RWPE2 (cell line): ENCODE measurements at places on chromosomes 2 and 18.

GRCh38 chr18:46910856-46911255 is 6.5 kb downstream of the PIAS2 start:
- no peak for DNase-seq

DNA sequence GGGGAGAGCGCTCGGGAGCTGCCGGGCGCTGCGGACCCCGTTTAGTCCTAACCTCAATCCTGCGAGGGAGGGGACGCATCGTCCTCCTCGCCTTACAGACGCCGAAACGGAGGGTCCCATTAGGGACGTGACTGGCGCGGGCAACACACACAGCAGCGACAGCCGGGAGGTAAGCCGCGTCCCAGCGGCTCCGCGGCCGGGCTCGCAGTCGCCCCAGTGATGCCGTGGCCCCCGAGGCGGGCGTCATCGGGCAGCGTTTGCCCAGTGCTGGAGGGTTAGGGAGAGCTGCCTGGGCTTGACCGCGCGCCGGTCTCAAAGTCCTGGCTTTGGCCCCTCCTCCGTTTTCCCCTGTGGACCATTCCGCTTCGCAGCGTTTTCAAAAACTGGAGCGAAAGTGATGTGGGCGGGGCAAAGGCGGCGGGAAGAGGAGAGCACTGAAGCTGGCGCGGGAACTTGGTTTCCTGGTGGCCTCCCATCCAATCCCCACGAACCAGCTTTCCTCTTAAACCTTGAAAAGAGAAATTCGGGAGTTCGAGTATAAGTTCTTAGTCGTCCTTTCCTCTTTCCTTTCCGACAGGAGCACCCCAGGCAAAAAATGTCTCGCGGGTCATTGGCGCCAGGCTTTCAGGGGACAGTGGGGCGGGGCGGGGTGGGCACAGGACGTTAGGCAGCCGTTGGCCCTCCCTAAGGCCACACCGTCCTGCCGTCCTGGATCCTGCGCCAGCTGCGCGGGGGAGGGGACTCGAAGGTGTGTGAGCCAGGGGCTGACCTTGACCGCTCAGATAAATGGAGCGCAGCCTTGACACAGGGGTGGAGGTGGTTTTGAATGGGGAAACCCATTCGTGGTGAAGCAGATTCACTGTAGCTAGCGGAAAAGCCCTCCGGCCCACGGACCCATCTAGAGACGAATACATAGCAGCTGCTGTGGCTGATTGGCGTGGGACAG is 821 bp downstream of the TYMS start:
- DNase-seq = peak; percentile 93

DNA sequence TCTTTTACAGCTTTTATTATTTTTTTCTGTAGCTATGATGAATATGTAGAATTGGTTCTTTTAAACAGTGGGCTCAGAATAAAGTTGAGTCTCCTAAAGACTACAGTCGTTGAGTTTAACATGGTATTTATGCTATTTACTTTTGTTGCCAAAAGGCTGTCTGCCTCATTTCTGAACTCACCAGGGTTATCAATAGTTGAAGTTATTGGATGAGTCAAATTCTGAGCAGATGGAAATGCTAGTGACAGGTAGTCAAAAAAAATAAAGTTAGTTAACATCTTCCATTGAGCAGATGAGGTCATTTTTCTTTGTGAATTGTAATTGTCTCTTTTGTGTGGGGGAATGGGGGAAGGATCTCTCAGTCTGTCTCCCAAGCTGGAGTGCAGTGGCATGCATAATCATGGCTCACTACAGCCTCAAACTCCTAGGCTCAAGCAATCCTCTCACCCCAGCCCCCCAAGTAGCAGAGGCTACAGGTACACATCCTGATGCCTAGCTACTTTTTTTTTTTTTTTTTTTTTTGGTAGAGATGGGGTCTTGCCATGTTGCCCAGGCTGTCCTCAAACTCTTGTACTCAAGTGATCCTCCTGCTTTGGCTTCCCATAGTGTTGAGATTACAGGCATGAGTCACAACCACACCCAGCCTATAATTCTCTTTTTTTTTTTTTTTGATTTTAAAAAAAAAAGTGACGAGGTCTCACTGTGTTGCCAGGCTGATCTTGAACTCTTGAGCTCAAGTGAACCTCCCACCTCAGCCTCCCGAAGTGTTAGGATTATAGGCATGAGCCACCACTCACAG is 8.9 kb downstream of the PAPOLG start:
- DNase-seq = no peak

- DNase-seq = no peak
Measured at GRCh38 chr2:189865826-189866225, 81.6 kb downstream of the PMS1 start.

GRCh38 chr2:187194049-187194448 is 254.0 kb downstream of the CALCRL start:
- DNase-seq = no peak

- DNase-seq = no peak
Measured at GRCh38 chr18:72672364-72673184, 128.4 kb upstream of the CBLN2 start.

GRCh38 chr2:240277073-240277806 is 136.8 kb upstream of the OTOS start:
- DNase-seq = no peak

GRCh38 chr2:40103163-40103562 is 324.1 kb upstream of the THUMPD2 start:
- DNase-seq = no peak

DNA sequence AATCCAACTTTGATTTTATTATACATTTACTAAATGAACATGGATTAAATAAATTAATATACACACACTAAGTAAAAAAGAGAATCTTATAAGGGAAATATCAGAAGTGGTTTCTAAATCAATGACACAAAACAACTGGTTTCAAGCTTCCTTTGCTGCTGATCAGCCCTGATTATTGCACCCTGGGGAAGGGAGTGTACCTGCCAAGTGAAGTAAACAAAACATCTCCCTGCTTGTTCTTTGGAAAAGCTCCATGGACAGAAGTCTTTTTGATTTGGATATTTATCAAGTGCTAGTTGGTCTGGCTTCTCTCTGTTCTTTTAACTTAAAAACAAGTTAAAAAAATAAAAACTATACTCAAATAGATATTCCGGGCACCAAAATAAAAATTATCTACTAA is 190.1 kb downstream of the PDE11A start:
- no peak for DNase-seq

- DNase-seq = no peak
Measured at GRCh38 chr2:107984707-107985106, 1.6 kb upstream of the SLC5A7 start.

DNA sequence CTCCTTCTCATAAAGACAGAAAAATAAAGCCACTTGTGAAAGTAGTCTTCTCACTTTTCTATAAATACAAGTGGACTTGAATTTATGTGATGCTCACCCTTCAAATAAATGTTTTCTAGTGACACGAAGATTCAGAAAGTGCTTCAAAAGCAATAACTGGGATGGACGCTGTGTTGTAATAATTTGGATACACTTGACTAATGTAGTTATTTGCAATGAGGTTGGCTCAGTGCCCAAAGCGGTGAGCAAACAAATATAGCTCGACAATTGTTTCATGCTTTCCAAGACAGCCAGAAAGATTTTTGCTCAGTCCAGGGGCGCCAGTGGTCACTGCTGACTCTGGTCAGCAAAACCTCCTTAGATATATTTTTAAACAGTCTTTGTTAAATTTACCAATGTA is 278.6 kb upstream of the KLHL14 start:
- DNase-seq = no peak

GRCh38 chr2:23549051-23549450 is 164.1 kb downstream of the KLHL29 start:
- no peak for DNase-seq

DNA sequence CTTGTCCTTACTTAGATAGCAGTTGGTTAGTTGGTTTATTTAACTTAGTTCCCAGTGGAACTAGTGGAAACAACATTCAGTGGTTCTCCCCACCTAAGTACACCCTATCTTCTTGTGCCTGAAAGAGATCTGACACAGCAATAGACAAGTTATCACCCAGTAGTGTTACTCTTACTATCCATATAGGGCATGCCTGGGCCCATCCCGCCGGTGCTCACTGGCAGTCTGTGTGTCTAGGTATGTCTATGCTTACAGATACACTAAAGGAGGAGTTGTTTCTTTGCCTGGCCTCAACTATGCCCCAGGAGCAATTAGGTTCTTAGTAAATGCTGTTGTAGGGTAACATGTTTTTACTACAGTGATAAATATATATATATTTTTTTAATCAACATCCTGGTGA is 12.0 kb upstream of the NRP2 start:
- DNase-seq = no peak

DNA sequence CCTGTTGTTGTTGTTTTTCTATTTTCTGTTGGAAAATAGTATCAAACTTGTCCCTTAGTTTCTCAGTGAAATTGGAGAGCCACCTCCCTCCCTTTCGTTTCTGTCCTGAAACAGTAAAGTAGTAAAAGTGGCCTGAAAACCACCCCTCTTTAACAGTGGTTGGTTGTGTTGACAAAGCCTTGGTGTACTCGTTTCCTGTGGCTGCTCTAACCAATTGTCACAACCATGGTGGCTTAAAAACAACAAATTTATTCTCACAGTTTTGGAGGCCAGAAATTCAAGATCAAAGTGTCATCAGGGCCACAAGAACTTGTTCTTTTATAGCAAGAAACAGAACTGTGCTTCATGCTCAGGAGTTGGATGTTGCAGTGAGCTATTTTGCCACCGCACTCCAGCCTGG is 4.0 kb upstream of the DYSF start:
- DNase-seq = no peak

- DNase-seq = no peak
Measured at GRCh38 chr2:43349904-43350303, 123.5 kb upstream of the ZFP36L2 start.

GRCh38 chr2:74822771-74823566 is 11.0 kb upstream of the HK2 start:
- DNase-seq = no peak

GRCh38 chr2:54535599-54536195 is 79.6 kb downstream of the SPTBN1 start:
- DNase-seq = no peak
